ENCODE measurements at places on chromosomes 7 and 10.

- no peak for DNase-seq
Observed at GRCh38 chr7:140360697-140361229, 37.6 kb downstream of the SLC37A3 start.

- no peak for DNase-seq
Observed at GRCh38 chr7:131372554-131372953, 44.9 kb downstream of the MKLN1 start.

- no peak for DNase-seq
Observed at GRCh38 chr10:33982995-33983394, 648.5 kb upstream of the NRP1 start.

DNA sequence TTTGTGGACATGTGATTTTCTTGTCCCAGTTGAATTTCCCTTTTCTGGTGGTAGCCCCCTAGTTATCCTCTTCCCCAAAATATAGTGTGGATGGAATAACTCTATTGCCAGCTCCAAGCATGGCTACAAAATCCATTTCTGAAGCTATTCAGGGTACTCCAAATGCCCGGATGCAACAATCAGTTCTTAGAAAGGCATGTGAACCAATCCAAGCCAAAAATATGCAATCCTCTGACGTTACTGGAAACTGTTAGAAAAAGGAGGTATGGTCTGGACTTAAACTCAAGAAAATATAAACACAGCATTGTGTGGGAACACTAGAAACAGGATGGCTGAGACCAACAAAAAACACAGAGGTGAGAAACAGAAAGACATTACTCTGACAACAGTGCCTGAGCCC is 347.0 kb downstream of the GPAM start:
- DNase-seq: no peak

GRCh38 chr10:102752266-102752930 is 8.7 kb downstream of the WBP1L start:
- no peak for DNase-seq

GRCh38 chr7:131967216-131967730 is 410.8 kb upstream of the PODXL start:
- DNase-seq: no peak

- no peak for DNase-seq
Observed at GRCh38 chr10:71837098-71837827, 13.8 kb downstream of the PSAP start.
